ENCODE measurements at places on chromosomes 12 and 14. TPM values are rescaled to one million over a fixed set of nuclear protein-coding genes. Genes with fewer than 3 reads are reported as not detected.

- no peak for DNase-seq
- H3K4me3 ChIP-seq, result no peak overlapping the region
- H3K27ac ChIP-seq, result no peak overlapping the region
- peaks cover 29% of the 10 kb centered on the region for H3K27me3 ChIP-seq
- H3K36me3 ChIP-seq, result no peaks in the 10 kb centered on the region
- no peaks in the 10 kb centered on the region for H3K4me1 ChIP-seq
Measured at GRCh38 chr12:21946983-21947382, 5.8 kb upstream of the ABCC9 start.

DNA sequence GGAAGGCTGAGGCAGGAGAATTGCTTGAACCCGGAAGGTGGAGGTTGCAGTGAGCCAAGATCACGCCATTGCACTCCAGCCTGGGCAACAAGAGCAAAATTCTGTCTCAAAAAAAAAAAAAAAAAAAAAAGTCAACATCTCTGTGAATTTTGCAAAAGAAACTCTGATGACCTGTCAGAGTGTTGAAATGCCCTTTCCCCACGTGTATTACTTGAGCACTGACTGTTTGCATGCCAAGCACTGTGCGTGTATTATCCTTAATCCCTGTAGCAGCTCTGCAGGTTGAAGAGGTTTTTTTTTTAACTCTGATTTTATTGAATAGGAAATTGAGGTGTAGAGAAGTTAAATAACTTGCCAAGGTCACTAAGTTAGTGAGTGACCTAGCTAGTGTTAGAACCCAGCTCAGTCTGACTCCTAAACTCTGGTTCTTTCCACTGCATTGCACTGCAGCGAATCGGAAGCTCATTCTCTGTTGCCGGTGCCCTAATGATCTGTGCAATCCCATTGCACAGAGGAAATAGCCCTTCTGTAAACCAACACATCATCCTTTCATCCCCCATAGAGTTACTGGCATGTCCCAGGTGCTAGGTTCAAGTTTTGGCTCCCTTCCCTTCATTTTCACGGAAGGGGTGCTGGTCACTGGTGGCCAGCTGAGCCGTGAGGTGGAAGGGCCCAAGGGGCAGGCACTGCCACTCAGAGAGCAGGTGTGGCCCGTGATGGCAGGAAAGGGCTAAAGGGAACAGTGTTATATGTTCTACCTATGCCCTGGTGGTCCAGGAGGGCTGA, 122.3 kb downstream of the EML1 start:
- H3K4me1 ChIP-seq, result no peaks in the 10 kb centered on the region
- H3K4me3 ChIP-seq, result no peak overlapping the region
- no peak overlapping the region for H3K27ac ChIP-seq
- H3K27me3 ChIP-seq, result peaks cover 16% of the 10 kb centered on the region
- no peaks in the 10 kb centered on the region for H3K36me3 ChIP-seq

DNA sequence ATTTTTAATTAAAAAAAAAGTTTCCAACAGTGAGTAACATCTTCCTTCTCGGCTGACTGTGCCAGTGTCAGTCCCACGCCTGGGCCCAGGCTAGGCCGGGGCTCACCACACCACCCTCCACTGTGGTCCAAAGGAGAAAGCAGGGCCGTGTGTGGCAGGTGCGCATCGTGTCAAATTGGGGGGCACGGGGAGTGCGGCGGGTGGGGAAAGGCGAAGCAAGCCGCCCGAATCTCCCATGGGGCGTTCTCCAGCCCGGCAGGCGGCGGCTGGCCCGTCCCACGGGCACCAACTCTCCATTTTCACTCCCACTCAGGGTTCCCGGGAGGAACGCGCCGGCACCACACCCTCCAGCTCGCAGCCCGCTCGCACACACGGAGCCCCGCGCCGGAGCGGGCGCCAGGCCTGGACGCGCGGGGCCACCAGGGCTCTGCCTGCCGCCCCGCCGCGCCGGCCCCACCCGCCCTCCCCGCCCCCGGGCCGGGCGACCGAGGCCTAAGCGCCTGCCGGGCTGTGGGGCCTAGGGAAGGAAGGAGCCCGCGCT, 604 bp downstream of the EEA1 start:
- no peaks in the 10 kb centered on the region for H3K27me3 ChIP-seq
- peaks cover 38% of the 10 kb centered on the region for H3K4me1 ChIP-seq
- peak; percentile 82 for DNase-seq

- no peak overlapping the region for H3K4me3 ChIP-seq
- peaks cover 4% of the 10 kb centered on the region for H3K27me3 ChIP-seq
- H3K27ac ChIP-seq, result no peak overlapping the region
- no peaks in the 10 kb centered on the region for H3K36me3 ChIP-seq
- H3K4me1 ChIP-seq, result no peaks in the 10 kb centered on the region
- no peak for DNase-seq
Measured at GRCh38 chr12:98256830-98257229, 258.6 kb upstream of the TMPO start.

DNA sequence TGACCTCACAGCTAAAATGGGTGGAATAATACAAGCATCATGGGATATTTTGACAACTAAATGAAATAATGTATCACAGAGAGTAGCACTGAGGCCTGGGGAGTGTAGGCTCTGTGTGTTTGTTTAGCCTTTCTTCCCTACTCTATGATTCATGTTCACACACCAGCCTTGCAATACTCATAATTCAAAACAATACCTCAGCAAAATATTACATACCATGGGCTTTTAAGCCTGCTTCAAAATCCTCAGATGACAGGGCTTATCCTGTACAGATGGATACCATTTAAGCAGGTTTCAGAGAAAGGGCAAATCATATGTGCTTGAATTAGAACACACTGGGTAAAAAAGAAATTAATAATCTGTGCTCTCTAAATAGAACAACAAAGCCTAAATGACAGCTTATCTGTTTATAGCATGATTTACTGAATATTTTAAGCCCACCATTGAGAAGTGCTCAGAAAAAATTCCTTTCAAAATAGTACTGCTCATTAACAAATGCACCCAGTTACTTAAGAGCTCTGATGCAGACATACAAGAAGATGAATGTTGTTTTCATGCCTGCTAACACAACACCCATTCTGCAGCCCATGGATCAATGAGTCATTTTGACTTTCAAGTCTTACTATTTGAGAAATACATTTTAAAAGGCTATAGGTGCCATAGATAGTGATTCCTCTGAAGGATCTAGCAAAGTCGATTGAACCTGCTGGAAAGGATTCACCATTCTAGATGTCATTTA, 84.9 kb upstream of the ADAMTS20 start:
- no peaks in the 10 kb centered on the region for H3K36me3 ChIP-seq
- no peak for DNase-seq
- no peaks in the 10 kb centered on the region for H3K4me1 ChIP-seq
- H3K4me3 ChIP-seq, result no peak overlapping the region

DNA sequence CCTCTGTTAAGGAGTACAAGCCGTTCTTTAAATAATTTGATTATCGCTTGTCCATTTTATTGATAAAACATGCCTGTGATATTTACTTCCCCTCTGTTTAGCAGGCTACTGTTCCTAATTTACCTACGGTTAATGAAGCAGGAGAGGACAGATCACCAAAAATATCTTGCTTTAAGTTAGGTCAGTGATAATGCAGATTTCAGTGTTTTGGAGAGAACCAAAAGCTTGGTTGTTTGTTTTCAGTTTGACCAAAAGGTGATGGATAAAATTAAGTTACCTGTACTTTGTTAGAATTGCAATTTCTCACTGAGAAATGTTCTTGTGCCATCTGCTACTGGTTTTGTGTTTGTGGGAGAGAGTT, 958 bp downstream of the SPATS2 start:
- H3K27ac ChIP-seq, result no peak overlapping the region
- H3K36me3 ChIP-seq, result peaks cover 2% of the 10 kb centered on the region
- H3K4me3 ChIP-seq, result peak overlapping the region; percentile 97
- DNase-seq, result no peak
- H3K27me3 ChIP-seq, result no peaks in the 10 kb centered on the region
- peaks cover 25% of the 10 kb centered on the region for H3K4me1 ChIP-seq

DNA sequence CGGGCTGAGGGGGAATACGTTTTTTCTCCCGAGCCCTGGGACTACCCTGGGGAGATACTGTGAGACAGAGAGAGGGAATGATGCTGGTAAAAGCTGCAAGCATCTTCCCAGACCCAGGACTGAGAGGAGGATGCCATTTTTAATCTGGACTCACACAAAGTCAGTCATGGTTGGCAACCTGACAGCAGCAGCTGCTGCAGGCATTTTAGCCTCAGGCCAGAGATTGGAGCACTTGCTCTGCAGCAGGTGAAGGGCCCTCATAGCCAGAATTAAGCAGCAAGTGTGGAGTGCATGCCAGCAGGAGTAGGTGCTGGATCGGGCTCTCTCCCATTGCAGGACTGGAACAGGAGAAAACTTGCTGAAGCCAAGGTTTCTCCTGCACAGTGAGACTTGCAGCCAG, 361.1 kb upstream of the CLEC14A start:
- no peak for DNase-seq
- H3K27me3 ChIP-seq, result no peaks in the 10 kb centered on the region
- no peaks in the 10 kb centered on the region for H3K4me1 ChIP-seq
- no peak overlapping the region for H3K4me3 ChIP-seq
- H3K27ac ChIP-seq, result no peak overlapping the region

- H3K27me3 ChIP-seq, result peaks cover 14% of the 10 kb centered on the region
- H3K4me1 ChIP-seq, result no peaks in the 10 kb centered on the region
- no peaks in the 10 kb centered on the region for H3K36me3 ChIP-seq
Measured at GRCh38 chr12:2318286-2318685, 265.5 kb downstream of the CACNA1C start.

- DNase-seq, result no peak
- H3K27ac ChIP-seq, result no peak overlapping the region
- H3K27me3 ChIP-seq, result no peaks in the 10 kb centered on the region
- H3K4me1 ChIP-seq, result peaks cover 42% of the 10 kb centered on the region
- H3K36me3 ChIP-seq, result peaks cover 3% of the 10 kb centered on the region
Measured at GRCh38 chr12:9731797-9732196, 1.1 kb downstream of the CLECL1 start.

DNA sequence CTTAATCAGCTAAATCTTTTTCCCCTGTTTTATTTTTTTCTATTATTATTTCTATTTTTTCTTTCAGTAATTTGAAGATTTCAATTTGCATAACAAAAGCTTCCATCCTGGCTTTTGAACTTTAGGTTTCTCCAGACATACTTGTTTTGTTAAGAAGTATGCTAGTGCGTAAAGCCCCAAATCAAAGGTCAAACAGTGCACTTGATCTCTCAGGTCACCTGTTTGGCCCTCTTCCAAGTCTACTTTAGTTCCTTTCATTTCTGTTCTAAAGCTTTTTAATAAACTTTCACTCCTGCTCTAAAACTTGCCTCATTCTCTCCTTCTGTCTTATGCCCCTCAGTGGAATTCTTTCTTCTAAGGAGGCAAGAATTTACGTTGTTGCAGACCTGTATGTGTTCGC, 54.6 kb upstream of the ATXN7L3B start:
- H3K4me3 ChIP-seq, result no peak overlapping the region
- no peak overlapping the region for H3K27ac ChIP-seq
- DNase-seq, result no peak
- H3K27me3 ChIP-seq, result peaks cover 7% of the 10 kb centered on the region
- no peaks in the 10 kb centered on the region for H3K36me3 ChIP-seq

GRCh38 chr12:110668480-110669192, 20.3 kb downstream of the HVCN1 start:
- H3K36me3 ChIP-seq, result peaks cover 26% of the 10 kb centered on the region
- peaks cover 27% of the 10 kb centered on the region for H3K4me1 ChIP-seq
- no peak for DNase-seq

- no peak overlapping the region for H3K27ac ChIP-seq
- no peak overlapping the region for H3K4me3 ChIP-seq
- no peaks in the 10 kb centered on the region for H3K4me1 ChIP-seq
- no peaks in the 10 kb centered on the region for H3K27me3 ChIP-seq
- no peak for DNase-seq
- H3K36me3 ChIP-seq, result no peaks in the 10 kb centered on the region
Measured at GRCh38 chr12:39813776-39814175, 194.2 kb upstream of the ABCD2 start.

DNA sequence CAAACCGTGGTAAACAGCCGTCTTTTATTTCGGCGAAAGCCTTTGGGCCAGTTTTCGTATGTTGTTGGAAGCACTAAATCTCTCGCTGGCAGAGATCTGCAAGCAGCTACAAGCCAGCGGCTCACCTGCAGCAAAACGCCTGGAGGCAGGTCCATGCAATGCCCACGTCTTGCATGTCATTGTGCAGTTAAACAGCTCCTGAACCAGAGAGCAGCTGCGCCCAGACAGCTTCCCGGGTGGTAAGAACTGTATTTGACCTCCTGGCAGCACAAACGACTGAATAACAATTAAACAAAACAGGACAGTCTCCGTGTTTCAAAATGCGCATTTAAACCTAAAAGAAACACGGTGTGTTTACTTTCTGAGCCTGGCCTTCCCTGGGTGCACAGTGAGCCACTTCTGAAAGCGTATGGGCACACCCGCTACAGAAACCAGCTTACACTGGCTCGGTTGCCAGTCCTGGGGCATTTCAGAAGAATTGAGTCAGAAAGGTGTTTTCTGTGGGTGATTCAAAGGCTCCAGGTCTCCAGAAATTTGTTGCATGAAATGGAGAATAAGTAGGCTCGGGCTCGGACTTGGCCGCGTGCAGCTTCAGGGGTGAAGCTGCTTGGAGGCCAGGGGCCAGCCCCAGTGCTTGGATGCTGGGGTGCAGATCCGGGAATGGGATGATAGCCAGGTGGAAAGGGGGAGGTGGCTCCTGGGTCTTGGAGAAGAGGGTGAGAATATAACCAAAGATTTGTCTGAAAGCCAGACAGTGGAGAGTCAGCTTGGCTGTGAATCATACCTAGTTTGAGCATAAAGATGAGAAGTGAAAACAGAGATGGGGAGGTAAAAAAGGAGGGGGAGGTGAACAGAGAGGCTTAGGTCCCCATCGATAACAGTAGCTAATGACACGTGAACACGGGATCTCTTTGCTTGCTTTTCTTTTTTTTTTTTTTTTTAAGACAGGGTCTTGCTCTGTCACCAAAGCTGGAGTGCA, 24.9 kb upstream of the FZD10 start:
- peaks cover 3% of the 10 kb centered on the region for H3K27me3 ChIP-seq
- no peak overlapping the region for H3K4me3 ChIP-seq
- H3K36me3 ChIP-seq, result no peaks in the 10 kb centered on the region
- H3K27ac ChIP-seq, result no peak overlapping the region

MFAP5 gene
- total RNA-seq, result not detected

CACNA2D4 gene
- 7.2 TPM for total RNA-seq

KRT73 gene
- total RNA-seq, result 1.7 TPM

RNASE7 gene
- not detected for total RNA-seq

ADCY4 gene
- total RNA-seq, result 1.8 TPM

SPATA7 gene
- total RNA-seq, result 4.0 TPM

NOXRED1 gene
- 0.66 TPM for total RNA-seq

IL26 gene
- 1.1 TPM for total RNA-seq

KRT79 gene
- 0.09 TPM for total RNA-seq

CYP27B1 gene
- total RNA-seq, result 6.6 TPM

MOK gene
- total RNA-seq, result 6.5 TPM
